ENCODE measurements at places on chromosomes 5 and 9.

DNA sequence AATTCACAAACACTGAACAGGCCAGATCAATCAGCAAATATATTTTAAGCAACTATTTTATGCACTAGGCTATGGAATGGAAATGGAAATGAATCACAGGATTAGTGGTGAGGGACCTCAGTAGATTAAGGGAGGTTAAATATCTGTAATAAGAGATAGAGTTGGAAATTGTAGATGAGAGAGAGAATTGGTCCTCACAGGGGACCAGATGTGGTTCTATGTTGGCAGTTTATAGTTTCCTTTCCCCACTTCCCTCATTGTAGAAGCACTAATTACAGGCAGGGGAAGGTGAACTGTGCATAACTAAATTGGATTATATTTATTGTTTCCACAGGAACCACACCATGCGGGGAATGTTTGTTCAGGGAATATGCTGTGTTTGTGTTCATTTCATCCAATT lies 496.2 kb downstream of the ARHGEF28 start:
- no peak for DNase-seq

DNA sequence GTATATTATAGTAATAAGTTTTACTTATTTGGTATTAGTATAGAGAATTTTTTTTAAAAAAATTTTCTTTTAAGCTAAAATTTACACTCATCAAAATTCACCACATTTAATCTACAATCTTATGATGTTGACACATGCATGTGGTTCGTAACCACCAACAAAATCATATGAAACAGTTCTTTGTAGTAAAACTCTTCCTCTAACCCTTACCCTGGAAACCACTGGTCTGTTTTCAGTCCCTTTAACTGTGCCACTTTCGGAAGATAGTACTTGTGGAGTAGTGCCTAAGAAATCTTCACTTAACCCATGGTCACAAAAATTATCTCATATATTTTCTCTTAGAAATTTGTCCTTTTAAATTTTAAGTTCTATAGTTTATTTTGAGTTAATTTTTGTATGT lies 1498.8 kb downstream of the MAT2B start:
- DNase-seq: no peak

GRCh38 chr5:125657936-125658335 lies 765.3 kb upstream of the GRAMD2B start:
- no peak for DNase-seq

- no peak for DNase-seq
Observed at GRCh38 chr5:83538786-83539462, 67.4 kb downstream of the VCAN start.

- DNase-seq: no peak
Observed at GRCh38 chr5:123037104-123037418, 536 bp upstream of the PPIC start.

GRCh38 chr5:5078009-5078897 lies 61.9 kb upstream of the ADAMTS16 start:
- no peak for DNase-seq

Data from cerebellar nuclear complex (tissue), 1 donor.